Mesothelial cell of epicardium (in vitro differentiated cells): ENCODE measurements at places on chromosomes 4 and X.
A peak's percentile ranks its signal among the peaks of the same experiment; 100 is the strongest.

DNA sequence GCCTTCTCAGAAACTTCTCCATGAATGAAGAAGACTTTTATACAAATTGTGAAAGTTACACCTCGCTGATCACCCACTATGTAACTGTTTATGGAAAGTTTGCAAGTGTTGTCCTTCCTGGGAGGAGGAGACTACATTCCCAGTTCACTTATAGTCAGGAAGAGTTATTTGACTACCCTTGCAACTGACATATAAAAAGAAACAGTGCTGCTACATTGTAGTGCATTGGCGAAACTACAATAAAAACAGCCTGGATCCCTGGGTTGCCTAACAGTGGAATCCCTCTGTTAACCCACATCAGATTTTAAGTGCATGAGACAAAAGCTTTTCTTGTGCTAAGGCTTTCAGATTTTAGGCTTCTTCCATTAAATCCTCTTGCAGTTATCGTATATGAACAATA lies 30.4 kb downstream of the MAGEB10 start:
- peaks cover 8% of the 10 kb centered on the region for H3K4me1 ChIP-seq
- DNase-seq: no peak
- no peaks in the 10 kb centered on the region for H3K27me3 ChIP-seq

DNA sequence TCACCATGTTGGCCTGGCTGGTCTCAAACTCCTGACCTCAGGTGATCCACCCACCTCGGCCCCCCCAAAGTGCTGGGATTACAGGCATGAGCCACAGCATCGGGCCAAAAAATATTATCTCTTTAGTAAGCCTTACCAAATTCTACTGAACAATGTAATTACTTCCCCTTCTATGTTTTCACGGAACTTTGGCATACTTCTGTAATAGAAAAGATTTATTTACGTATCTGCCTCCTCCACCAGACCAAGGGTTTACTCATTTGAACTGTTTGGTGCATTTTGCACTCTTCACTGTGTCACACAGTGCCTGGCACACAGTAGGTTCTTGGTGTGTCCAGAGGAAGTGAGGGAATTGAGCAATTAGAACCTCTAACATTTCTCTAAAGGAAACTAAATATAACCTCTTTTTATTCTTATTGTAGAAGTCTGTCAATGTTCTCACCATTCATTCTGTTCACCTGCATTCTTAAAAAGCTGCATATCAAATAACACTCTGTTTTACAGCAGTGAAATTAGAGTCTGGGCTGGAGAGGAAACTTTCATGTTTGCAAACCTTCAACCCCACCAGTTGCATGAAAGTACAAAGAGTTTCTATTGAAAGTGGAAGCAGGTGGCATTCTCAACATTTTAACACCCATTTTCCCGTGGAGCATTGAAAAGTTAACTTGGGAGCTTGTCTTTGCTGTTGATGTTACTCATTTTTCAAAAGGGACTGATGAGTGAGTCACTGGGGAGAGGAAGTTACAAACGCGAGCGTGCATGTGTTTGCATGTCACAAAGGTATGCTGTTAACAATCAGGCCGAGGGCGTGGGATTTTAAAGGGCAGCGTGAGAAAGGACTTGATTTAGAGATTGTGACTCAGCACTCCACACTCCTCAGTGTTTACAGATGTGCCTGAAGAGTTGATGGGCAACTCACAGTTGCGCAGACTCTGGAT lies 314.1 kb downstream of the STK32B start:
- no peaks in the 10 kb centered on the region for H3K36me3 ChIP-seq
- no peaks in the 10 kb centered on the region for H3K4me1 ChIP-seq
- H3K27me3 ChIP-seq: no peaks in the 10 kb centered on the region
- no peak for DNase-seq
- H3K4me3 ChIP-seq: no peak overlapping the region
- no peak overlapping the region for H3K27ac ChIP-seq

- no peak for DNase-seq
- H3K4me1 ChIP-seq: peaks cover 8% of the 10 kb centered on the region
- H3K36me3 ChIP-seq: no peaks in the 10 kb centered on the region
- peaks cover 89% of the 10 kb centered on the region for H3K27me3 ChIP-seq
These were observed 149.4 kb upstream of the CHRDL1 start for GRCh38 chrX:110944751-110945675.

DNA sequence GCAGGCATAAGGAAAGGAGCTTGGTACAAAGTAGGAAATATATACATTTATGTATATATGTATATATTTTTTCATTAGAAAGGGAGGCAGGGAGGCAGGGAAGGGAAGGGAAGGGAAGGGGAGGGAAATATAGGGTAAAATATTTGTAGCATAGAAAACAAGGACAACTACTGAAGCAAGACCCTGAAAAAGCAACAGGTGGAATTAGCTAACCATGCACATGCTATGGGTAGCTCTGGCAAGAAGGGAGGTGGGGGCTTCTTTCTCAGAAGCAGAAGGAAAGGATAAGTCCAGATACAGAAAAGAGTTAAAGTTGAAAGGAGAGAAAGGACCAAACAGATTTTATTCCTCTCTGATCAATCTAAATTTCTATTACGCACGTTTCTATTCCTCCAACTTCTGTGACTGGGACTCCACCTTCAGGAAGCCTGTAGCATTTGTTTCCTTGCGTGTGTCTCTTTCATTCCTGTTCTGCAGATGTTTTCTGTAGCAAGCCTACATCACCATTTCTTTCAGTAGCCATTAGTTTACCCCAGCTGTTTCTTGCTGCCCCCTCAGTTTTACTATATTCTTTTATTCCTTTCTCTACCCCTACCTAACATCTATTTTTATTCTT lies 82.9 kb downstream of the OR13H1 start:
- no peak overlapping the region for H3K4me3 ChIP-seq
- DNase-seq: no peak
- H3K27me3 ChIP-seq: peaks cover 39% of the 10 kb centered on the region
- H3K4me1 ChIP-seq: no peaks in the 10 kb centered on the region
- H3K36me3 ChIP-seq: no peaks in the 10 kb centered on the region
- no peak overlapping the region for H3K27ac ChIP-seq

- no peak for DNase-seq
- peaks cover 7% of the 10 kb centered on the region for H3K4me1 ChIP-seq
- no peak overlapping the region for H3K27ac ChIP-seq
- no peaks in the 10 kb centered on the region for H3K36me3 ChIP-seq
- peaks cover 10% of the 10 kb centered on the region for H3K27me3 ChIP-seq
These were observed 11.7 kb downstream of the MEPE start for GRCh38 chr4:87844452-87844851.

DNA sequence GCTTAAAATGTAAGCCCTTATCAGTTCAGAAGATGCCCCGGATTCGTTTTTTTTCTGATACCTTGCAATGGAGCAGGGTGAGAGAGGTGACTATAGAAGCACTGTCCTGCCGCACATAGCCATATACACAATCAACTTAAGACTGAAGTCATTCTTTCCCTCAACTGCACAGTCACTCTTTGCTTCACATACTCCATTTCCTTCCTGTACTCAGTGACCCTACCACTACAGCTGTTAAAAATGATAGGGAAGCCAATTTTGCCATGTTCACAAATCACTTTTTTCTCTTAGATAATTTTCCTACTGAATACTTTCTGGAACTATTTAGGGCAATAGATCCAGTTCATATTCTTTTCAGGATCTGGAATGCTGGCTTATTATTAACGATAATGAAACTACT lies 300.0 kb downstream of the ANK2 start:
- no peak overlapping the region for H3K4me3 ChIP-seq
- peaks cover 3% of the 10 kb centered on the region for H3K4me1 ChIP-seq
- no peak overlapping the region for H3K27ac ChIP-seq
- no peaks in the 10 kb centered on the region for H3K36me3 ChIP-seq
- DNase-seq: no peak

DNA sequence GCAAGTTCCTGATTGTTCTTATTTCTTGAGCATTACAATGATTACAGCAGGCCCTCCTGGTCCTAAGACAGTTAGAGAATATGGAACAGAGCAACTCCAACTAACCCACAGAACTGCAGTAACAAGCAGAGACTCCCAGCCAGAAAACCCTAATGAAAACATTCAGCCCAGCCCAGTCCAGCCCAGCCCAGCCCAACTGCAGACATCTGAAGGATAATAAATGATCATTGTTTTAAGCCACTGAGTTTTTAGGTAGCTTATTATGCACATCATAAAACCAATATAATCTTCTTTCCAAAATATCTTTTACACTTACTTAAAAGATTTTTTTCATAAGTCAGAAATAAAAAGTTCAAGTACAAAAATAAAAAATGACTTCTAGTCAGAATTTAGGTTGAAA lies 51.3 kb downstream of the SPOCK3 start:
- no peak for DNase-seq
- H3K4me1 ChIP-seq: peaks cover 25% of the 10 kb centered on the region
- no peaks in the 10 kb centered on the region for H3K27me3 ChIP-seq
- H3K27ac ChIP-seq: no peak overlapping the region
- no peaks in the 10 kb centered on the region for H3K36me3 ChIP-seq

GRCh38 chrX:132171881-132172280 lies 44.1 kb upstream of the FRMD7 start:
- H3K4me1 ChIP-seq: peaks cover 45% of the 10 kb centered on the region
- no peak for DNase-seq
- H3K27ac ChIP-seq: peak overlapping the region; percentile 80
- no peaks in the 10 kb centered on the region for H3K36me3 ChIP-seq
- no peak overlapping the region for H3K4me3 ChIP-seq
- H3K27me3 ChIP-seq: no peaks in the 10 kb centered on the region

DNA sequence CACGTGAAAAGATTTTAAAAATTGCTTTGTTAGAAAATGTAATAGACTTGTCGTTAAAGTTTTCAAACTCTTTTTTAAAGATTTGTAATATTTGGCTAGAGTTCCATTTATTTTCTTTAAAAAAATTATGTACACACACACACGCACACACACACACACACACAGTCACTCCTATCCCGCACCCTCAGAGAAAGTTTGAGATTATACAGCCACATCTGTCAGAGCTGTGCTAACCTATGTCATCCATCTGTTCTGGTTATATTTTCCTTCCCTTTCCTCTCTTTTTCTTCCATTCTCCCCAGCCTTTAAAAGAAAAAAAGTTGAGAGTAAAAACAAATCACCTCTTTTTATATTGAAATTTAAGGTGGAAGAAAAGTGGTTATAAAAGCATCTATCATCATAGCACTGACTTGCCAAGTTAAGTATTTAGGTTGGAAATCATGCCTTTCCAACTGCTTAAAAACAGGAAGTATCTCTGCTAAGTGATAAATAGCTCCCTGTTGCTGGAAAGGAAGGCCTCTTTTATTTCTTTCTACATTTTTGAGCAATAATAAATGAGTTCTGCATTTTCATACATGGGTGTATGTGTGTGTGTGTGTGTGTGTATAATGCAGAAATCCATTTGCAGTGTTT lies 163.3 kb upstream of the SPRY1 start:
- H3K27ac ChIP-seq: peak overlapping the region; percentile 23
- H3K27me3 ChIP-seq: no peaks in the 10 kb centered on the region
- peaks cover 24% of the 10 kb centered on the region for H3K4me1 ChIP-seq
- peaks cover 5% of the 10 kb centered on the region for H3K36me3 ChIP-seq

DNA sequence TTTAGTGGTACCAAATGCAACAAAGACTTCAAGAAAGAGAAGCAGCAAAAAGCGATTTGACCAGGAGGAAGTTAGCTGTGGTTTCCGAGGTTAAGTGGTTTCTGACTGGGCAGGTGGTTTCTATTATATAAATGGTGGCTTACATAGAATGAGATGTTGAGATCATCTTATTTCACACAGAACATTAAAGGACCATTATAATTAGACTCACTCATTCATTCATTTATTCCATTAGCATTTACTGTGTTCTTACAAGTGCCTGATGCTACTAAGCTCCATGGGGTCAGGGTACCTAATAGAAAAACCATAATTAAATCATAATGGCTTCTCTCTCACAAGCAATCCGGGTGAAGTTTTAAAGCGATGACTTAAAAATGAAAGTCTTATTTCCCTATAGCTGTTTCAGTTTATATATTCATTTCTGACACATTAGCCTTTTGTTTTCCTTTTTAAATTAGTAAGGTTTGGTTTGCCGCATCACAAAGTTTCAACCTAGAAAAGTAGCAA lies 10.6 kb downstream of the TSPAN6 start:
- no peaks in the 10 kb centered on the region for H3K27me3 ChIP-seq
- H3K36me3 ChIP-seq: peaks cover 8% of the 10 kb centered on the region
- peaks cover 2% of the 10 kb centered on the region for H3K4me1 ChIP-seq
- no peak overlapping the region for H3K4me3 ChIP-seq
- DNase-seq: no peak

DNA sequence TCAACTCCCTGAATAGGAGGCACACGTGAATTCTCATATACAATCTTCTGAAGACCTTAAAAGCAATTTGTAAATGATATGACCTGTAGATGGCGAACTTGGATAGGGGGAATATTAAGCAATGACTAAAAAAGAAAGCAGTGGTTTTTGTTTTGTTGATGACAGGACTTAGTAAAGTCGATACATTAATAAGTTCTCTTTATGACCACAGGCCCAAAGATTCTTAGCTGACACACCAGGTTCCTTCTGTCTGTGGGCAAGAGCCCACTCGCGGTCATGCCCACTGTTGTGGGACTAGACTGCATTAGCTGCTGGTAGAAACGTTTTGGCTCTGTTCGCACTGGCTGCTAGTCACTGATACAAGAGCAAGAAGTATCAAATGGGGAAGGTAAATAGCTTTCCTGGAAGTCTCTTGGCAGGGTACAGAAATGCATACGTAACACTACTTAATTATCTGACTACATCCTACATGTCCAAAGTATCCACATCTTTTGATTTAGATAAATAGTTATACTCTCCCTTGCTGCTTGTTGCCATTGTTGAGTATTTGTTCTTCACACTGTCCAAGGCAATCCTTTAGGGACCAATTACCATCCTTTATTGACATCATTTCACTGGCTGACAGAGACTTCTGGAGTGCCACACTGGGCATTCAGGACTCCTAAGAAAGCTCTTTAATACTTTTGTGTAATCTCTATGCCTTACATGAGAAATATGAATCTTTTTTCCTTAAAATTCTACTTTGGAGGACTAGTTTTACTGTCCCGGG lies 31.0 kb downstream of the ALPK1 start:
- H3K4me3 ChIP-seq: no peak overlapping the region
- peaks cover 13% of the 10 kb centered on the region for H3K4me1 ChIP-seq
- no peak overlapping the region for H3K27ac ChIP-seq
- peaks cover 21% of the 10 kb centered on the region for H3K27me3 ChIP-seq
- no peaks in the 10 kb centered on the region for H3K36me3 ChIP-seq
- DNase-seq: no peak
